ENCODE measurements at places on chromosomes 16 and 17.
A peak's percentile ranks its signal among the peaks of the same experiment; 100 is the strongest.

DNA sequence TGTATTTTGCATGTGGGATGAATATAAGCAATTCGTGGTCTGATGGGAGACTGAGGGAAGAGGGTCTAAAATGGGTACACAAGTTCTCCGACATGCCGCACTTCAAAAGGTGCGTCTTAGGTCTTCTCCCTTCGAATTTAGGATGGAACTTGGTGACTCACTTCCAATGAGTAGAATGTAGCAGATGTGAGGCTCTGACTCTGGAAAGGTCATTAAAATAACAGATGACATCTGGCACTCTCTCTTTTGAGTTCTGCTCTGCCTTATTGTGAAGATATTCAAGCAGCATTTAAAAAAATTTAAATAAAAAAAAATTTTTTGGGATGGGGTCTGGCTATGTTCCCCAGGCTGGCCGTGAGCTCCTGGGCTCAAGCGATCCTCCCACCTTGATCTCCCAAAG, 92.7 kb downstream of the TMEM100 start:
- DNase-seq = no peak

- peak; percentile 80 for DNase-seq
Observed at GRCh38 chr17:82684228-82684841, 14.2 kb downstream of the RAB40B start.

DNA sequence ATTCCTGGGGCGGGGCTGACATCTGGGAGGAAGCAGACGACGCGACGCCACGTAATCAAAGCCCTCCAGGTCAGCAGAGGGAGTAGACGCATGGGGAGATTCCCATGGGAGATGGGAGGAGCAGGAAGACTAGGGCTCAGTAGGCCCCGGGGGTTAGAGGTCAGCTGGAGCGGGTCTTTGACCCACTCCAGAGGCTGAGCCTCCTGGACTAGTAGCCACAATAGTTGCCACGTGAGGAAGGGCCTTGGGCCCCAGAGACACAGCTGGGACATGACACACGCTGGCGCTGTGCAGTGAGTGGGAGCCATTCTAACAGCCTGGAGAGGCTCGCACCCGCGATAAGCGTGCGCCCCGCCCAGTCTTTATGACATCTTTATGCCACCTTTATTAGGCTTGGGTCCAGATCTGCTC, 95.7 kb upstream of the AMZ2 start:
- no peak for DNase-seq

DNA sequence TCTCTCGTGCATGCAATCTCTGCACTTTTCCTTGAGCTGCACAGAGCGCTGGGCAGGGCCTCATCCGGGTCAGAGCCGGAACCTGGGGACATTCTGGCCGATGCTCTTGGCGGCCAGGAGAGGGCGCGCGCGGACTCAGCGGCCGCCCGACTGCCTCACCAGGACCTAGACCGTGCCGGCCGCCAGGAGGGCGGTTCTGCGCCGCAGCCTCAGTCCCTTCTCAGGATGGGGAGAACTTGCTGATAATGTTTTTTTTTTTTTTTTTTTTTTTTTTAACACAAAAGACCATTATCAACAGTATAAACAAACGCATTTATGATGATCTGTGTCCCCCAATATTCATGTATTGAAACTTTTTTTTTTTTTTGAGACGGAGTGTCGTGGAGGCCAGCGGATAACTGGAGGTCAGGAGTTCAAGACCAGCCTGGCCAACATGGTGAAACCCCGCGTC, 8.1 kb upstream of the FLYWCH2 start:
- DNase-seq = peak; percentile 78

DNA sequence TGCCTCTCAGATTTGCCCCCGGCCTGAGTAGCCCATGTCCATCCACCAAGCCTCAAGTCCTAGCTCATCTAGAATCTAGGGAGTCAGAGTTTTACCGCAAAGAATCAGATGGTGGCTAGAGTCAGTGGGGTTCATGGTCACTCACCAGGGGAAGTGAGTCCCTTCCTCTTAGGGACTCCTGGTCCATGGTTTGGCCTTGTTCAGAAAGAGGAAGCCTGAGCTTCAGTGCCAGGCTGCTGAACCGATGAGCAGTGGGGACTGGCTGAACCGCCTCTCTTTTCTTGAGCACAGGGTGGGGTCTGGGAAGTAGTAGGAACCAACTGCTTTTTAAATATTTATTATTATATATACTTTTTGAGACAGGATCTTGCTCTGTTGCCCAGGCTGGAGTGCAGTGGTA, 160.3 kb downstream of the NTN1 start:
- DNase-seq = no peak
